ENCODE measurements at places on chromosomes 4 and X. TPM values are rescaled to one million over a fixed set of nuclear protein-coding genes. Genes with fewer than 3 reads are reported as not detected.

GRCh38 chr4:80140194-80140593, 57.1 kb upstream of the PRDM8 start:
- DNase-seq: no peak

Gene GAGE13
- polyA plus RNA-seq: not detected

DNA sequence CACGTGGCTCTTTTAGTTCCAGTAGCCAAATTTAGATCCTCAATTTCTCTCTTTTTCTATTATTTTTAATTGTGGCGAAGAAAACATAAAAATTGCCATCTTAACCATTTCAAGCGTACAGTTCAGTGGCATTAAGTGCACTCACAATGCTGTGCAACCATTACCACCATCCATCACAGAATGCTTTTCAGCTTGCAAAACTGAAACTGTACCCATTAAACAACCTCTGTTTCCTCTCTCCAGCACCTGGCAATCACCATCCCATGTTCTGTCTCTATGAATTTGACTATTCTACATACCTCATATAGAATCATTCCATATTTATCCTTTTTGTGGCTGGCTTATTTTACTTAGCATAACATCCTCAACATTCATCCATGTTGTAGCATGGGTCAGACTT, 74.9 kb downstream of the METTL14 start:
- no peak for DNase-seq

DNA sequence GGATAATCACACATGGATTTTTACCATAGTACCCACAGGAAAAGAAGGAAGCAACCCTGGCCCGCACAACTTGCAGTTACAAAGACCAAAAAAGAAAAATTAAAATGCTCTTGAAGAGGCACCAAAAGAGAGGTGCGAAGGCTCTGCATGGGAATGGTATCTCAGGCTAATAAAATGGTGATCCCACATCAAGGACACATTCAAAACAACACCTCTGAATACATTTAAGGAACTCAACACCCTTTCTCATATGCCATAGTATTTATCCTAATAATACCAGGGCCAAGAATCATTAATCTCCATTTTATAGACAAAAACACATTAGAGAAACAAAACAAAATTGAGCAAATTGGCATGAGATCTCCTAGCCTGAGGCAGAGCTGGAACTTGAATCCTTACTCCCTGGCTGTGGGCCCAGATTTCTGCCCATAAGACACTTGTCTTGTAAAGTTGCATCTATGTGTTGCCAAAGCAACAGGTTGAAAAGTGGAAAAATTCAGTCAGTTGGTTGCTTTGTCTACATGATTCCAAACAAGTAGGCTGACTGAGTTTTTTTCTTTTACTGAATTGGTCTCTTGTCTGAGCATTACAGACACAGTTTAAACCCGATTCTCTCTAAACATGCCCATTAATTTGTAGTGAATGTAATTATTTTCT, 33.5 kb downstream of the GUCY2F start:
- DNase-seq: no peak

GRCh38 chr4:25383647-25384046, 6.6 kb downstream of the ANAPC4 start:
- no peak for DNase-seq

Gene MAGEA2B
- polyA plus RNA-seq: not detected

DNA sequence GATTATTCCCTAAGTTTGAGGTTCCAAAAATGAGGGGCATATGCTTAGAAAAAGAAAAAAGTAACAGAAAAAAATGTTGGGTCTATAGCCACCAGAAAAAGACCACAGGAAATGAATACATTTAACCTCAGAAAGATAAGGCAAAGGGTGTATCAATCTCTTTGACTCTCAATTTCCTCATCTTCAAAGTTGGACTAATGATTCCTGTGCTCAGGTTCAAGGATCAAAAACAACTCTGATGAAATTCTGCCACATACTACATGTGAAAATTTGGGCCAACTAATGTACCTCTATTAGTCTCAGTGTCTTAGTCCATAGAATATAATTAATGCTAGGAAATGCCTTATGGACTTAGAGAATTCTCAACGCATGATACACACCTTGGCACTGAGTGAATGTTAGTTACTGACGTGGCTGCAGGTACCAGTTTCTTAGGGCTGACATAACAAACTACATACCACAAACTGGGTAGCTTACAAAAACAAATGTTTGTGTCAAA, 257.7 kb downstream of the ANKRD50 start:
- no peak for DNase-seq

DNA sequence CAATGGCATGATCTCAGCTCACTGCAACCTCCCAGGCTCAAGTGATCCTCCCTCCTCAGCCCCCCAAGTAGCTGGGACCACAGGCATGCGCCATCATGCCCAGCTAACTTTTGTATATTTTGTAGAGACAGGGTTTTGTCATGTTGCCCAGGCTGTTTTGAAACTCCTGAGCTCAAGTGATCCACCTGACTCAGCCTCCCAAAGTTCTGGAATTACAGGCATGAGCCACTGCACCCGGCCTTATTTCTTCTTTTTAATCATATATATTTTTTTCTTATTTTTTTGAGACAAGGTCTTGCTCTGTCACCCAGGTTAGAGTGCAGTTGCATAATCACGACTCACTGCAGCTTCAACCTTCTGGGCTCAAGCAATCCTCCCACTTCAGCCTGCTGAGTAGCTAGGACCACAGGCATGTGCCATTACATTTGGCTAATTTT, 184.0 kb downstream of the TSPAN5 start:
- DNase-seq: no peak

- DNase-seq: no peak
These were observed 32.0 kb downstream of the CEP135 start for GRCh38 chr4:55980725-55981124.

Data from HepG2 (cell line).